ENCODE measurements at places on chromosomes 12 and 14. TPM values are rescaled to one million over a fixed set of nuclear protein-coding genes. Genes with fewer than 3 reads are reported as not detected.

DNA sequence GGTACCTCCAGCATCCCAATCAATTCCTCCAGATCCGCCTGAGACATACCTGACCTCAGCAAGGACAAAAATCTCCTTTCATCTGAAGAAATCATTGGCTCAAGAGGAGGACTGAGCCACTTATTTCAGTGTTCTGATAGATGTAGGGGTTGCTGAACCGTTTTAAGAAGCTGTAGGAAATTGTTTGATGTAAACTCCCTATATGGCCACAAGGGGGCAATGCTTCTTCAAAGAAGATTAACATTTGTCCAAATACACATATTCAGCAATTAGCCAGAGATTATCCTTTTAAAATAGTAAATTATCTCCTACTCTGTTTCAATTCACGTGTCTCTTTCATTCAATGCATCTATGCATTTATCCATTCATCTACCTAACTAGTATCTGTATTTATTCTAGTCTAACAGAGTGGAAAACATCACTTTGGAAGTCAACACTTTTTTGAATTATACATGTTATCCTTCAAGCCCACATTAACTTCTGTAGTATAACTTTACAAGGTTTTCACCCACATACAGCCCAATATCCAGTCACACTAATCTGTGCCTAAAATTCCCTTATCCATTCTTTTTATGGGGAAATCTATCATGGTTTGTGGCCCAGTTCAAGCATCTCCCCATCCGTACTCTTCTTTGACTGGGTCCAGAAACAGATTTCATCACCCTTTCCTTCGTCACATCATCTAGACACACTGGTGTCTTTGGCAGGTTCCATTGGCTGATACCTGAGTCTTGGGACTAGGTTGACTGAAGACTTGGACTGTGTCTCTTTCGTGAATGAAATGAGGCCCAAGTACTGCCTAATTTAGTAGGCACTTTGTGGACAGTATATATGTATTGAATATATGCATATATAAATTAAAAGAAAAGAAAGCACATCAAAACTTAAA is 411.0 kb upstream of the OR4E1 start:
- peak; percentile 51 for DNase-seq

- DNase-seq = no peak
These were observed 319.4 kb downstream of the KCNC2 start for GRCh38 chr12:74890237-74890599.

DNA sequence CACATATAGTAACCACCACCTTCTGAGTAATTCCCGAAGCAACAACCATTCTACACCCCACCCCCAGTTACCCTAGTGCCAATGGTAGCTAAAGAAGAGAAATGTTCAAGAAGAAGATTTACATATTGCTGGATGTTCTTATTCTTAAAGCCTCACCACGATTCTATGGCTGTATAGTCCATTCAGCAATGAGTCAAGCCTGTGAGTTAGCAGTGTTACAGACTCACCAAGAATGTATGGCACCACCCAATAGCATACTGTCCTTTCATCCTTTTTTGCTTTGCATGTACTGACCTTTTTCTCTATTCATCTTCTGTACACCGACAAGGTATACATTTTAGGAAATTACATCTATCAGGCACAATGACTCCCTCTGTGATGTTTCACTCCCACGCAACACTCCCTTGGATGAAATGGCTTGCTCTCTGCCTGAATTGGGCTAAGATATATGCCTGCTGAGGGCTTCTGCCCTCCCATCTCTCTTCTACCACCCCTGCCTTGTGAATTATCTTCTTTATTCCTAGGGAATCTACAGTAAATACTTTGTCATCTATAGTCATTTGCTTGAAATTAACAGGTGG is 945.8 kb downstream of the DIO2 start:
- DNase-seq = no peak

The SERPINA10 gene
- polyA plus RNA-seq = not detected

The OAS3 gene
- 16.7 TPM for polyA plus RNA-seq

GRCh38 chr12:85834378-85834777 is 1.8 kb downstream of the RASSF9 start:
- no peak for DNase-seq

- DNase-seq = no peak
These were observed 17.0 kb downstream of the TMPRSS12 start for GRCh38 chr12:50859621-50860310.

The DLST gene
- polyA plus RNA-seq = 9.0 TPM

The HOXC9 gene
- not detected for polyA plus RNA-seq

The PTHLH gene
- not detected for polyA plus RNA-seq

The SLC10A1 gene
- polyA plus RNA-seq = not detected

GRCh38 chr12:82504409-82504808 is 146.1 kb downstream of the METTL25 start:
- DNase-seq = no peak

DNA sequence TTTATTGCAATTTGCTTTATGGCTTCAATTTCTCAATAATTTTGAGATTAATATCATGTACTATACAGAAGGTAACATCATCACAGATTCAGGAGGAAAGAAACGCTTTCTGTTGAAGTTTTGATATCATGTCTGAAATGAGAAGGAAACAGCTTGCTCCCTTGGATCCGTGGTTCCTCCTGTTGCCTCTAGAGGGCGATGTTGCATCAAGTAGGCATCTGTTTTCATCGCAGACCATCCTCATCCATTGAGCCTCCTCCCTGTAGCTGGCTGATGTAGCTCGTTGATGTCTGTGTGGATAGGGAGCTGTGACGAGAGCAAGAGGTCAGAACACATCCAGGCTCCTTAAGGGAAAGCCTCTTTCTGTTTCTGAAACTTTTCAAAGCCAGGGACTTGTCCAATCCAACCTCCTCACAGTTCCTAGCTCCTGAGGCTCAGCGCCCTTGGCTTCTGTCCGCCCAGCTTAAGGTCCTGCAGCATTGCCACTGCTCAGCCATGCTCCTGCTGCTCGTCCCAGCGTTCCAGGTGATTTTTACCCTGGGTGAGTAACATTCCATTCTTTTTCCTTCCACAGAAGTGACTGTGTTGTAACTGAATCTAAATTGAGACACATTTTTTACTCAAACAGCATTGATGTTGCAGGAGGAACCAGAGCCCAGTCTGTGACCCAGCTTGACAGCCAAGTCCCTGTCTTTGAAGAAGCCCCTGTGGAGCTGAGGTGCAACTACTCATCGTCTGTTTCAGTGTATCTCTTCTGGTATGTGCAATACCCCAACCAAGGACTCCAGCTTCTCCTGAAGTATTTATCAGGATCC is 304.8 kb upstream of the OR4E1 start:
- peak; percentile 37 for DNase-seq

DNA sequence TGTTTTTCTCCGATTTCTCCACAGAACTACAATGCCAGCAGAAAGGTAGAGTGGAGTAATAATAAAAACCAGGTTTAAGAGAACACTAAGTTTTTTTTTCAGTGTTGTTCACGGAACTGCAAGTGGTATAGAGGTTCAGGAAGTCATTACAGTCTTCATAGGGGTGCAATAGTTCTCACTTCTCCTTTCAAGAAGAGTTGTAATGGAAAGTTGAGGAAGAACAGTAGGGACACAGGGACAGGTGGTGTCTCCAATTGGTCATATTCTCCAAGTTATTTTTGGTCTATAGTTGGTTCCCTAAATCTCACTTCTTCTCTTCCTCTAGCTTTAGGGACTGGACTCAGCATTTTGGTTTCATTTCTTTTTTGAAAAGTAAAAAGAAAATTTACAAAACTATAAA is 894.0 kb downstream of the NRXN3 start:
- no peak for DNase-seq

The ZCCHC8 gene
- 2.4 TPM for polyA plus RNA-seq

- DNase-seq = no peak
These were observed 26.4 kb downstream of the DEGS2 start for GRCh38 chr14:100132903-100133510.

The TMEM63C gene
- polyA plus RNA-seq = 0.03 TPM

- peak; percentile 60 for DNase-seq
These were observed 116.7 kb downstream of the LMNTD1 start for GRCh38 chr12:25436206-25437030.

- no peak for DNase-seq
These were observed 41.2 kb downstream of the SH2B3 start for GRCh38 chr12:111446631-111447570.

- DNase-seq = no peak
These were observed 79.1 kb downstream of the CHGA start for GRCh38 chr14:93002049-93002448.

DNA sequence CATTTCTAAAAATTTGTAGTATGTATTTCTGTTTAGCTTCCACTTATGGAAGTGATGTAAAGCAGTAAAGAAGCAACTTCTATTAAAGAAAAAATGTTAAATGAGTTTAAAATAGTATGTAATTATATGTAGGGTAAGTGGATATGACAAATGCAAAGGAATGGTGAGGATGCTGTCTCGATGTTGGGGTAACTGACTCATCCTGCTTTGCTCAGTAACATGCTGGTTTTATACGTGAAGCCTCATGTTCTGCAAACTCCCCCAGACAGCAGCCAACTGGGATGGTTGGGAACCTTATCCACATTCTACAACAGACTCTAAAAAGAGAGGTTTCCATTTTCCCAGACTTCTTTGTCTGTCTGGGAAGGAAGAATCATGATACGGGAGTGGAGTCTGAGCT is 1006.4 kb upstream of the TMEM132C start:
- DNase-seq = no peak

DNA sequence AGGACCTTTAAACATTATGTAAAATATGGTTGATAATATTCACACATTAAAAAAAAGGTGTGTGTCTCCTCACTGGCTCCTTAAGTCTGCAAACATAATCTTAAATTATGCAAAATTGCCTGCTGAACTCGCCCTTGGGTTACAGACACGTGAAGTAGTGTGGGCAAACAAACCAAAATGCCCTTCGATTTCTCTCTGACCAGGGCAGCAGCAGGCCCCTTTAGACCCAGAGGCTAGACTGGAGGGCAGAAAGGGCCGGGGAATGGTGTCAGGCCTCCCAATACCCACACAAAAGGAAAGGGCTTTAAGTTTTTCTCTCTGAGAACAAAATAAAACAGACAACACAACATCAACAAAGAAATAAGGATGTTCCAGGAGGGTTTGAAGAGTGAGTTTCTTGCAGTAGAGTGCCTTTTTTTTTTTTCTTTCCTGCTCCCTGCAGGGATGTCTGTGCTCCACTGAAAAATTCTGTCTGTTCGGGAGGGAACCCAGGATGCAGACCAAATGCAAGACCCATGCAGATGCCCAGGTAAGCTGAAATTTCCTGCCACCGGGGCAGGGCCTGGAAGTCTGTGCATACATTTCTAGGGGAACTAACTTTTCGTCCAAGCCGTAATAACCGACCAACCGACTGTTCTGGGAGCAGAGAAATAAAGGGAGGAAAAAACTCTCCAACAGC is 1.7 kb downstream of the TBX3 start:
- DNase-seq = no peak

The TAS2R31 gene
- polyA plus RNA-seq = not detected

The SIX4 gene
- not detected for polyA plus RNA-seq

GRCh38 chr12:89450907-89451306 is 73.7 kb downstream of the GALNT4 start:
- DNase-seq = no peak

- no peak for DNase-seq
These were observed 87.5 kb downstream of the NCOR2 start for GRCh38 chr12:124479680-124480468.

The KCNA1 gene
- not detected for polyA plus RNA-seq

Measured in immature natural killer cell (primary cell).